Tibial artery (tissue), 4 donors: ENCODE measurements at places on chromosomes 3 and 15.

DNA sequence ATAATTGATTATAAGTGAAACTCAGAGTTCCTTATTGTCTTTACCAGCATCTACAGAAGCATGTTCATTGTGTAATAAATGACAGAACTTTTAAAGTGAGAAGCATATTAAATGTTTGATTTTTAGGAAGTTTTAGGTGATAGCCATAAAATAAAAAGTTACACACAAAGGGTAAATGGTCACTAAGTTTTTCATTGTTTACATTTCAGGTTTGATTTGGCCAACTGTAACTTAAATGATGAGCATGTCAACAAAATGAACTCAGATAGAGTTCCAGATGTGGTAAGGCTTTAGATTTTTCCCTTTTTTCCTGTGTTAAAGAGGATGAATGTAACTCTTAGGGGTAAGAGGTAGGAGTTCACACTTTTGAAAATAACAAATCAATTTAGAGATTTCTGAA, 25.9 kb downstream of the NMD3 start:
- no peaks in the 10 kb centered on the region for H3K27me3 ChIP-seq
- DNase-seq = no peak
- H3K4me3 ChIP-seq = no peak overlapping the region
- peaks cover 67% of the 10 kb centered on the region for H3K36me3 ChIP-seq

- no peak overlapping the region for H3K27ac ChIP-seq
- no peak overlapping the region for H3K4me3 ChIP-seq
- no peaks in the 10 kb centered on the region for H3K4me1 ChIP-seq
- H3K27me3 ChIP-seq = no peaks in the 10 kb centered on the region
Measured at GRCh38 chr3:194450341-194450740, 36.5 kb downstream of the ATP13A3 start.

DNA sequence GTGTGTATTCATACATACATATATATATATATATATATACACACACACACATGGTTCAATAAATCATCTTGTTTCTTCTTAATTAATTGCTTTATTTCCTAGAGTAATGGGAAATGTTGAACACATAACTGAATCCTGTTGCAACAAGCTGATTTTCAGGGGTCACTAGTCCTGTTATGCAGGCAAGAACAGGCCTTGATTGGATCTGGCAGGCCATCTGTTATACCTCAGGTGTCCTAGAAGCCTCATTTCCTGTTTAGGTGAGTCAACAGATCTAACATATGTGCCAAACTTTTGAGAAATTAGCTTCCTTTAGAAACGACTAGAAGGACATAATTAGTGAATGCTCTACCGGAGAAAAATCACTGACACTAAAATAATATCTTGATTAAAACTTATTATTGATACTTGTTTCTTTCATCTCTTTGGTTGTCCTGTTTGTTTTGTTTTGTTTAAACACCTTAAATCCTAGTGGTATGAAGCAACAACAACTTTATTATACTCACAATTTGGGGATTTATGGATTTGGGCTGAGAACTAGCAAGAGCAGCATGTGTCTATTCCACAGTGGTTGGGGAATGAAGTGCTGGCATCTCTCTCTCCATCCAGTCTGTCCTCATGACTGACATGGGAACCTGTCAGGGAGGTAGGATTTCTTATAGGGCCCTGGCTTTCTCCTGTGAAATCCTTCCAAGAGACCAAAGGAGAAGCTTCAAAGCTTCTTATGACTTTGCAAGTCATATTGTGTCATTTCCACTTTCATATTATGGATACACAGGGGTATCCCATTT, 552.6 kb downstream of the NSUN3 start:
- H3K36me3 ChIP-seq = no peaks in the 10 kb centered on the region
- H3K27me3 ChIP-seq = no peaks in the 10 kb centered on the region
- H3K4me1 ChIP-seq = no peaks in the 10 kb centered on the region

- H3K4me1 ChIP-seq = no peaks in the 10 kb centered on the region
- DNase-seq = no peak
- no peaks in the 10 kb centered on the region for H3K36me3 ChIP-seq
- no peak overlapping the region for H3K4me3 ChIP-seq
- H3K27me3 ChIP-seq = no peaks in the 10 kb centered on the region
Measured at GRCh38 chr3:115359536-115359935, 212.4 kb upstream of the ZBTB20 start.

- peaks cover 43% of the 10 kb centered on the region for H3K27me3 ChIP-seq
- peaks cover 14% of the 10 kb centered on the region for H3K4me1 ChIP-seq
- no peak for DNase-seq
- no peaks in the 10 kb centered on the region for H3K36me3 ChIP-seq
- H3K4me3 ChIP-seq = no peak overlapping the region
Measured at GRCh38 chr15:89747708-89748682, 3.1 kb downstream of the MESP1 start.

DNA sequence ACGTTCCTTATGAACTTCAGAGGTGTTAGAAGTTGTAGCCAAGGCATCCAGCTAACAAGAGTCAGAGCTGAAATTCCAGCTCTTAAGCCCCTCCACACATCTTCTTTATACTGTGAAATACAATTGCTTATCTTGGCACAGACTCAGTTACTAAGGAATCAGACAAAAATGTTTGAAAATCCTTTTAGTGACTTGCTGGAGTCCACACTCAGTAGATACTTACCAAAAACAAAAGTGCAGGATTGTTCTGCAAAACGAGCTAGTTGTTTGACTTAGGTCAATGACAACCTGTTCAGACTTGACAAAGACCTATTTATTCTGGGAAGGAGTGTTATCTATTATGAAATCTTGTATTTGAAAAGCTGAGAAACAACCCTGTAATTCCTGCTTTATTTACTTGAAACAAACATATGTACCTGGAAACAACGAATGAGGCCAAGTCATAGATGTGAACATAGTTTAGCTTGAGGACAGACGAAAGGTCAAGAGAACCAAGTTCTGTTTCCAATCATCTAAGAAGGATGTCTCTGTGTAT, 38.5 kb downstream of the B3GNT5 start:
- no peak overlapping the region for H3K27ac ChIP-seq
- no peaks in the 10 kb centered on the region for H3K36me3 ChIP-seq

DNA sequence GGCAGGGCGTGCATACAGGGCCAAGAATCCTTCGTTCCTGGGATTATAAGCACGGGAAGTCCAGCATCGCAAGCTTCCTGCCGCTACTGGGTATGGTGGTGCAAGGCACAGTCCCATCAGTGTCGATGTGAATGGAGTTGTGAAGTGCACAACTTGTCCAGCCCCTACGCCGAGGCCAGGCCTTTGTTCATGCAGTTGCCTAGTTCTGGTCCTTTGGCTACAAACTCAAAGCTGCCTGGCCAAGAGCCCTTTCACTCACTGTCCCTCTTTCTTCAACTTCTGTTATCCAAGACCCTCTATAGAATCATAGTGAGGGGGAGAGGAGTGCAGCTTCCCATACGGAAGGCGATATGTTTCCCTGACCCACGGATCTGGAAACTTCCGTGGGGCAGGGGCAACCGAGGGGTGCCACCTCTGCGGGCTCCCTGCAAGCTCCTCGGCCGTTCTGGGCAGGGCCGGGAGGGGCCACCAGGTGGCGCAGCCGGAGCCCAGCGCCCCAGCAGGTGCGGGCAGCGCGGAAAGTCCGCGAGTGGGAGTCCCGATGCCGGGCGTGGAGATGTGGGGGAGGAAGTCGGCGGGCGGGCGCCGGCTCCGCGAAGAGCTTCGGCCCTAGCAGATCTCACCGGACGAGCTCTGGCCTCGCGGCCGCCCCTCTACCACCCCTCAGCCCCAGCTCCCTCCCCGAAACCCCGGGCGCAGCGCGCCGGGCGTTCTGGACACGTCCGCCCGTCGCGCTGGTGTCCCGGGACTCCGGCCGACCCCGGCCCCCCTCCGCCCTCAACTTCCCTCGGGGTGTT, 693 bp downstream of the RASGRP1 start:
- H3K4me3 ChIP-seq = peak overlapping the region; percentile 53
- H3K36me3 ChIP-seq = no peaks in the 10 kb centered on the region
- H3K27me3 ChIP-seq = no peaks in the 10 kb centered on the region
- H3K4me1 ChIP-seq = no peaks in the 10 kb centered on the region
- DNase-seq = peak; percentile 26

GRCh38 chr3:89367166-89367565, 259.7 kb downstream of the EPHA3 start:
- no peak overlapping the region for H3K4me3 ChIP-seq
- H3K27me3 ChIP-seq = no peaks in the 10 kb centered on the region
- no peak overlapping the region for H3K27ac ChIP-seq
- no peak for DNase-seq
- H3K36me3 ChIP-seq = no peaks in the 10 kb centered on the region

- no peak overlapping the region for H3K27ac ChIP-seq
- H3K4me1 ChIP-seq = no peaks in the 10 kb centered on the region
- no peak for DNase-seq
- H3K4me3 ChIP-seq = no peak overlapping the region
Measured at GRCh38 chr3:159187232-159187631, 385.4 kb downstream of the MFSD1 start.

DNA sequence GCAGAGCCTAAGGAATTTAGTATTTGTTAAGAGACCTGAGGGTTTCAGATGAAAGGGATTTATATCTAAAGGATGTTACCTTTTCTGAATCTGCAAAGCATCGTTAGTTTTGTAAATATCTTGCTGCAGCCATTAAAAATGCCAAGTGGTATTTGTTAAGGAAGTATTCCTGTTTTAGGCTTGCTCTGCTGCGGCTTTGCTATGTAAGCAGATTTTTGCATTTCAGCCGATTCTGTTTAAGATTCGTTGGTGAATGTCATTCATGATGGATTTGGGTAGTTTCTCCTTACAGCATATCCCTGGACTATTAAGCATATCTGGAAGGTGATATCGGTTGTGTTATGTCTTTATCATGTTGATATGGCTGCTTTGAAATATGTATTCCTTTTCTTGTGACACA, 1.0 kb downstream of the USP8 start:
- no peak for DNase-seq
- H3K27me3 ChIP-seq = no peaks in the 10 kb centered on the region
- no peaks in the 10 kb centered on the region for H3K36me3 ChIP-seq
- peak overlapping the region; percentile 84 for H3K27ac ChIP-seq

DNA sequence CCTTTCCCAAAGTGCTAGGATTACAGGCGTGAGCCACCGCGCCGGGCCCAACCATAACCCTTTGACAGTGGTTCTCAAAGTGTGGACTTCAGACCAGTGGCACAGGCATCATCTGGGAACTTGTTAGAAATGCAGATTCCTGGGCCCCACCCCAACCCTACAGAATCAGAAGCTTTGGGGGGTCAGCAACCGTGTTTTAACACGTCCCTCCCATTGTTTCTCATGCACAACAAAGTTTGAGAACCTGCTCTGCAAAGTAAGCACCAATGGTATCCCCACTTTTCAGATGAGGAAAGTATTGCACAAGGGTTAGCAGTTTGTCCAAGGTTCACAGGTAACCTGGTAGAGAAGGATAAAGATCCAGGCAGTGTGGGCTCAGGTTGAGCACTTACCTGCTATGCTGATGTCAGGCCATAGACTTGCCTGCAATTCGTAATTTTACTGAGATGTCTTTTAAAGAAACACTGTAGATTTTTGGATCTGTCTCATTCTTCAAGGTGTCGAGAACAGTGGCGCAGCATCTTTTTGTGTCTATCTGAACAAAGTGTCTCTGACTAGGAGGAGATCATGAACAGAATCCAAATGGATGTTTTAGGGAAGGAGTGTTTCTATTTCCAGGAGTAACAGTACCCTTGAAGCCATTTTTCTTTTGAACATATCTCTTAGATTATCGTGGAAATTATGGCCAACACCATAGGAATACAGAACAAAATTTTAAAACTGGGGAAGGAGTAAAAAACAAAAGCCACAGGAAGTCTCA, 2.5 kb downstream of the GXYLT2 start:
- H3K4me3 ChIP-seq = no peak overlapping the region
- DNase-seq = no peak
- H3K36me3 ChIP-seq = no peaks in the 10 kb centered on the region

DNA sequence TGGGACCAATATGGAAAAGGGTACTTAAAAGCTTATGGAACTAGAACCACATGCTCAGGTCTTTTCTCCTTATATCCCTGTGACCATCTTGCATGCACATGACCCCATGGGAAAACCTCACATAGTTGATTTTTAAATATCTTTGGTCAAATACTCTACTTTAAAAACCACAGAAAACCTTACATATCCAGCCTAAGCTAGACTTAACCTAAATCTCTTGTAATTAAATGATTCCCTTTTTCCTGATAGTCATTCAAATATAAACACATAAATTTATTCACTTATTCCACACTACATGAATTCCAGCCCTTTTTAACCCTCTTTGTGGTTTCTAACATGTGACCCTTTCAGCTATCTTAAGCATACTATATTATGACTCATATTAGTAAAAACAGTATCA, 46.8 kb downstream of the DNAJC13 start:
- no peaks in the 10 kb centered on the region for H3K4me1 ChIP-seq
- H3K27me3 ChIP-seq = no peaks in the 10 kb centered on the region
- H3K36me3 ChIP-seq = peaks cover 61% of the 10 kb centered on the region
- no peak for DNase-seq
- no peak overlapping the region for H3K4me3 ChIP-seq

DNA sequence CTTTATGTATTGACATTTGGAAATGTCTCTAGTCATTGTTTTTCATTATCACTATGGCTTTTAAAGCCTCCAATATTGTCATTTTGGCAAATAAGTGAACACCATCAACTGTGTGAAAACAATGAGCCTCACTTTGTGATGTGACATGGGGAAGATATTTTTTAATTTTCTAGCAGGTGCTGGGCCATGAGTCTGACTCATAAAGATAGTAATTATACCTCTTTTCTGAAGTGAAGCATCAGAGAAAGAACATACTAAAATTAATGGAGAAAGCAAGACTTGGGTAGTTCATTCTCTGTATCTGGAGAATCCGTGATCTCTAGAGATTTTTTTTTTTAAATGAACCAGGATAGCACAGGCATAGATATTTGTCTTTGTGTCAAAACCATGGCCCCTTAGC, 100.8 kb downstream of the CCNL1 start:
- no peak overlapping the region for H3K4me3 ChIP-seq
- H3K27ac ChIP-seq = no peak overlapping the region
- H3K27me3 ChIP-seq = no peaks in the 10 kb centered on the region
- no peak for DNase-seq
- H3K36me3 ChIP-seq = no peaks in the 10 kb centered on the region

- no peak overlapping the region for H3K27ac ChIP-seq
- H3K4me3 ChIP-seq = no peak overlapping the region
- peaks cover 15% of the 10 kb centered on the region for H3K4me1 ChIP-seq
- peaks cover 5% of the 10 kb centered on the region for H3K36me3 ChIP-seq
Measured at GRCh38 chr15:100124361-100124760, 217.4 kb downstream of the ADAMTS17 start.
